T-helper 1 cell treated with Interleukin-12 subunit alpha and Interleukin-12 subunit beta and Interleukin-4 antibody, amounts not matched to agents 30 ng/mL and 1 ng/mL, for 36 hours (primary cell): ENCODE measurements at places on chromosomes 1 and 21. TPM values are rescaled to one million over a fixed set of nuclear protein-coding genes. Genes with fewer than 3 reads are reported as not detected.

The PRAMEF13 gene
- not detected in 2 replicates for total RNA-seq

The TTLL10 gene
- 1.7 and 3.7 TPM in 2 replicates for total RNA-seq

The C1QTNF12 gene
- 1.5 and 3.5 TPM in 2 replicates for total RNA-seq

The LGR6 gene
- total RNA-seq, result not detected in 2 replicates

The FCRL3 gene
- 0.12 and 0.25 TPM in 2 replicates for total RNA-seq

The SSX2IP gene
- total RNA-seq, result 14.8 and 15.6 TPM in 2 replicates

The ADAMTS4 gene
- 2.2 and 2.4 TPM in 2 replicates for total RNA-seq

The AMY1A gene
- not detected in 2 replicates for total RNA-seq

The CRYBG2 gene
- total RNA-seq, result 3.8 and 4.2 TPM in 2 replicates

The GPR25 gene
- total RNA-seq, result not detected in 2 replicates

The PRAMEF4 gene
- total RNA-seq, result not detected in 2 replicates
